ENCODE measurements at places on chromosomes 1 and 21. TPM values are rescaled to one million over a fixed set of nuclear protein-coding genes. Genes with fewer than 3 reads are reported as not detected.

- H3K4me1 ChIP-seq: no peaks in the 10 kb centered on the region
- H3K36me3 ChIP-seq: no peaks in the 10 kb centered on the region
- no peak overlapping the region for H3K27ac ChIP-seq
- no peak for DNase-seq
- H3K27me3 ChIP-seq: no peaks in the 10 kb centered on the region
Measured at GRCh38 chr1:76428028-76428427, 353.5 kb downstream of the ST6GALNAC3 start.

- no peak for DNase-seq
- peaks cover 1% of the 10 kb centered on the region for H3K4me1 ChIP-seq
- peaks cover 78% of the 10 kb centered on the region for H3K36me3 ChIP-seq
Measured at GRCh38 chr1:10644307-10645128, 151.9 kb downstream of the CASZ1 start.

GRCh38 chr1:10762153-10762523 lies 34.3 kb downstream of the CASZ1 start:
- H3K36me3 ChIP-seq: no peaks in the 10 kb centered on the region
- no peak overlapping the region for H3K4me3 ChIP-seq
- H3K4me1 ChIP-seq: peaks cover 11% of the 10 kb centered on the region
- no peaks in the 10 kb centered on the region for H3K27me3 ChIP-seq
- peak overlapping the region; percentile 47 for H3K27ac ChIP-seq

- H3K27ac ChIP-seq: no peak overlapping the region
- no peak for DNase-seq
- no peaks in the 10 kb centered on the region for H3K4me1 ChIP-seq
- H3K4me3 ChIP-seq: no peak overlapping the region
- H3K36me3 ChIP-seq: peaks cover 4% of the 10 kb centered on the region
- H3K27me3 ChIP-seq: no peaks in the 10 kb centered on the region
Measured at GRCh38 chr1:40687661-40688060, 3.8 kb upstream of the NFYC start.

GRCh38 chr1:150881331-150882070 lies 5.1 kb upstream of the ARNT start:
- no peaks in the 10 kb centered on the region for H3K4me1 ChIP-seq
- no peaks in the 10 kb centered on the region for H3K27me3 ChIP-seq
- peak overlapping the region; percentile 37 for H3K27ac ChIP-seq
- H3K36me3 ChIP-seq: no peaks in the 10 kb centered on the region

DNA sequence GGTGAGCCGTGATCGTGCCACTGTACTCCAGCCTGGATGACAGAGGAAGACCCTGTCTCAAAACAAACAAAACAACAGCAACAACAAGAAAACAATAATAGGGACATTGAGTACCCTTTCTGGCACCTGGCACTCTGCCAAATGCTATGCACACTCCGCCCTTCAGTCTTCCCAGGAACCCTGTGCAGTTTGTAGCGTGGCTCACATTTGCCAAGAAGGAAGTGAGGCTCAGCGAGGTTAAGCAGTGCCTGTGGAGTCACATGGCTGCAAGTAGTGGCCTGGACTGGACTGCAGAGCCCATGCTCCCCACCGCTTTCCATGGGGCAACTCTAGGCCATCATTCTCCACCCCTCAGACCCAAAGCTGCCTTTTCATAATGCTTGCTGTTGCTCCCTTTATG lies 5.3 kb upstream of the EVA1B start:
- DNase-seq: peak; percentile 30
- peaks cover 14% of the 10 kb centered on the region for H3K4me1 ChIP-seq
- no peaks in the 10 kb centered on the region for H3K27me3 ChIP-seq
- H3K36me3 ChIP-seq: no peaks in the 10 kb centered on the region

DNA sequence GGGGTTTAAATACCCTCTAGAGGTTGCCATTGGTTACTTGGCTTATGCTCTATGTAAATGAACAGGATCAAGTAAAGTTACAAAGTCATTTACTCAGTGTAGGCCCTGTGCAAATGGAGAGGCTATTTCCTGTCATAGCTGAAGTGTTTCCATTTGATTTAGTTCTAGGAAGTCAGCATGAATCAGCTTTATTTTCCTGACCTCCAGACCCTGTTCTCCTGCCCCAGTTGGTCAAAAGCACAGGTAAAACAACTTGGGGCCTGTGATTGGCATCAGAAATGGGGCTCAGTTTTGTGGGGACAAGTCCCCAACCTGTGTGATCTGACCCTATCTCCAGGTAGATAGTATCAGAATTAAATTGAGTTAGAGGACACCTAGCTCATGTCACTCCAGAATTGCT lies 239.9 kb downstream of the HHAT start:
- no peaks in the 10 kb centered on the region for H3K27me3 ChIP-seq
- no peak overlapping the region for H3K27ac ChIP-seq
- no peaks in the 10 kb centered on the region for H3K4me1 ChIP-seq

- H3K4me3 ChIP-seq: no peak overlapping the region
- DNase-seq: no peak
- H3K27me3 ChIP-seq: no peaks in the 10 kb centered on the region
- no peaks in the 10 kb centered on the region for H3K4me1 ChIP-seq
- no peak overlapping the region for H3K27ac ChIP-seq
- H3K36me3 ChIP-seq: no peaks in the 10 kb centered on the region
Measured at GRCh38 chr1:99107680-99108079, 103.0 kb upstream of the PLPPR5 start.

DNA sequence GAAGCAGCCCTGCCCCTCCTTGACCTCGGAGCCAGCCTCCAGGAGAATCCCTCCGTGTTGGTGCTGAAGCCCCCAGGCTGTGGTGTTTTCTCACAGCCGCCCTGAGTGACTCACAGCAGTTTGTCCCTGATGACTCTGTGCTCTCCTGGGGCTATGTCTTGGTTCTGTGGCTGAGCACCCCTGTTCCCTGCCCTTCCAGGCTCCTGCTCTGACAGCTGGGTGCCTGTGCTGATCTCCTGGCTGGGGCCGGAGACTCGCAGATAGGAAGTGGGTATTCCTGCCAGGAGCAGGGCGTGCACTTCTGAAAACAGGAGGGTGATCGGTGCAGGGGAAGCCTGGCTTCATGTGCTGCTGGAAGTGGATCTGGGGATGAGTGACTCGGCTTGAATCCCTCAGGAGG lies 34.5 kb downstream of the POFUT2 start:
- no peak overlapping the region for H3K27ac ChIP-seq
- no peak overlapping the region for H3K4me3 ChIP-seq
- no peaks in the 10 kb centered on the region for H3K36me3 ChIP-seq

GRCh38 chr1:234768569-234769283 lies 158.7 kb upstream of the IRF2BP2 start:
- H3K4me3 ChIP-seq: no peak overlapping the region
- no peak overlapping the region for H3K27ac ChIP-seq

DNA sequence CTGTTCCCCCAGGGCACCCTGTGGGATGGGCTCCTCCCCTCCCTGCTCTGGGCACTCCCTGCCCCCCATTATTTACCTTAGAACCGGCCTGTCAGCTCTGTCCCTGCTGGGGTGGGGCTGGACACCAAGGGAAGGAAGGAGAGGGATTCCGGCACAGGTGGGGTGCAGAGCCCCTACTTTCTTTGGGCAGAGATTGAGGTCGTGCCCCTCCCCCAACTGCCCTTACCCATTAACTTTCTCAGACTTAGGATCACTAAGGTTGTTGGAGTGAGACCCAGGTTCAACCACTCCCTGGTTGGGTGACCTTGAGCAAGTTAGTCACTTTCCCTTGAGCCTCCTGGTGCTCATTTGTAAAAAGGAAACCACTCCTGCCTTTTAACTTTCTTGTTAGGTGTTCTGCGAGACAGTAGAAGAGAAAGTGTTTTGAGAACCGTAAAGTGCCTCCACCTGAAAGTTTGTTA lies 57.0 kb upstream of the SYNC start:
- no peak for DNase-seq
- H3K4me3 ChIP-seq: no peak overlapping the region
- H3K27ac ChIP-seq: peak overlapping the region; percentile 80
- no peaks in the 10 kb centered on the region for H3K36me3 ChIP-seq
- no peaks in the 10 kb centered on the region for H3K4me1 ChIP-seq
- no peaks in the 10 kb centered on the region for H3K27me3 ChIP-seq

DNA sequence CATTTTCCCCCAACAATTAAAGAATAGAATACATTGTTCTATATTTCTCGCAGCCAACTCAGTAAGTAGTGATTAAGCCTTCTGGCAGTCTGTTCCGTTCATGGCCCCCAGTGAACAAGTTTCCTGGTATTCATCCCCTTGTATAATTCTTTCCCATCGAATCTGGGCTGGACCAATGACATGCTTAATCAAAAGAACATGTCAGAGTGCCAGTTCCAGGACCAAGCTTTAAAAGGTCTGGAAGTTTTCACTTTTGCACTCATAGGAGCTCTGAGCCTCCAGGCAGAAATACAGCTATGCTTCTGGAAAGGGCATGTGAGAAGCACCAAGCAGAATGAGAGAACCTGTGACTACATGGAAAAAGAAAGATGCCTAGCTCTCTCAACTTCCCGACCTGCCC lies 22.5 kb upstream of the DPYD start:
- H3K27ac ChIP-seq: no peak overlapping the region
- no peaks in the 10 kb centered on the region for H3K36me3 ChIP-seq
- H3K4me3 ChIP-seq: no peak overlapping the region
- H3K4me1 ChIP-seq: no peaks in the 10 kb centered on the region
- no peak for DNase-seq
- no peaks in the 10 kb centered on the region for H3K27me3 ChIP-seq

DNA sequence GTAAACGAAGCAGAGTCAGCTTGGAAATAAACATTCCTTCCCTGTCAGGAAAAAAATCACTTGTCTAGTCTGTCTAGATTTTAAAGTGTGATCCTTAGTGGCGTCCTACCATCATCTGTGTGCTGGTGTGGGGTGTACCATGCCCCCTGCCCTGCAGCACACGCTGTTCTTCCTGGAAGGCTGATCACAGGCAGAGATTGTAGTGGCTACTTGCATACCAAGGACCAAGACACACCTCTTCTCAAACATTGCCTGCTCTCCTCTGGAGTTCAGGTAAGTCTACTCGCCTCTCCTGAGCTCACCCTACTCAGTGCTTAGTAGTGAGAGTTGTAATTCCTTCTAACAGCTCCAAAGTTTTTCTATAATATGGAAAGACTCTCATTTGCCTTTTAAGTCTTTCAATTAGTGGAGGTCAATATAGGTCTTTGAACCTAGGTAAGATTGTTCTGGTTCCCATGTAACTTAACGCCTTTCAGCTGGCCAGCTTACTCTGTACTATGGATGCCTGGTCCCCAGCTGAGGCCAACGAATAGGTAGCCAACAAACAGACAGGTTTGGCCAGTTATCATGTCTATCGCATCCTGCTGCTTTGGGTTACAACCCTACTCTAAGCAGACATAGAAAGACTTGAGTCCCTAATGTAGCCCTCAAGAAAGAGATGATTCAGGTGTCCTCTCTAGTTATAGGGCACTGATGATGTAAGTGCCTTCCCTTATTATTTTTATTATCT lies 55.4 kb downstream of the XCL1 start:
- H3K27me3 ChIP-seq: no peaks in the 10 kb centered on the region
- H3K36me3 ChIP-seq: no peaks in the 10 kb centered on the region
- no peaks in the 10 kb centered on the region for H3K4me1 ChIP-seq
- DNase-seq: no peak

DNA sequence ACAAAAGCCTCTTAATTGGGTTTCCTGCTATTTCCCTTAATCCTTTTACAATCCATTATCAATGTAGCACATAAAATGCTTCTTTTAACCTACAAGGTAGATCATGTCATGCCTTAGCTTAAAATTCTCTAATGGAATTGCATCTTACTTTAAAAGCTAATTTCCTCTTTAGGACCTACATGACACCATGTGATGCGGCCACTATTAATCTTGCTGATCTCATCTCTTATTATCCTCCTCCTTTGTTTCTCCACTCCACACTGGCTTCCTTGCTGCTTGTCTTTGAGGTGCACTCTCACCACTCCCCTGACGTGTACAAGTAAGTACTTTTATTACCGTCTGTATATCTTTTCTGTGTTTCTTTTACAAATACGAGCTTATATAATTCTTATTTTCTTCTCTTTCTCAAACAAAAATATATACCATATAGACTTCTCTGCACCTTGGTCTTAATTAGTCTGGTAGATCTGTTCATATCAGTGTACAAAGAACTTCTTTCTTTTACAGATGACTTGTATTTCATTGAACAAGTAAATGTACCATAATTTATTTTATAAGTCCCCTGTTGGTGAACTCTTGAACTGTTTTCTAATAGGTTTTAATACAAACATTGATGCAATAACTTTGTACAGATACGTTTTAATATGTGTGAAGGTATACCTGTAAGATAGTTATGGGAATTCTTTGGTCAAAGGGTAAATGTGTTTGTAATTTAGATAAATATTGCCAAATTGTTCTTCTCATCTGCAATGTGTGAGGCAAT lies 28.2 kb downstream of the GPR88 start:
- H3K4me3 ChIP-seq: no peak overlapping the region
- H3K27me3 ChIP-seq: no peaks in the 10 kb centered on the region
- no peaks in the 10 kb centered on the region for H3K4me1 ChIP-seq
- H3K36me3 ChIP-seq: no peaks in the 10 kb centered on the region
- H3K27ac ChIP-seq: no peak overlapping the region

DNA sequence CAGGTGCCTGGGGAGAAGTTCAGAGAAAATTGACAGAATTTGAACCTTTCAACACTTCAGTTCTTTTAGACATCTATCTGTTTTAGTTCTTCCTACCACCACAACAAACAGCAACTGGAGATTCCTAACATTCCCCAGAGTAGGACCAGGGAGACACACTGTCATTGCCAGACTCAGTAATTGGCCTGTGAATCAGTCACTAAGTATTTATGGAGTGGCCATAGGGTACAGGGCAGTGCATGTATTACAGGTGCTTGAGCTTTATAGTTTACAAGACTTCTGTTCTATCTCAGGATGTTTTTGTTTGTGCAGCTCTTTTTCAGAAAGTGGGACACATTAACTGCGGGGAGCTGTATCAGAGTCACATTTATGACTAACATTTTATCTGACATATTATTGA lies 1.7 kb downstream of the CDC14A start:
- no peak overlapping the region for H3K4me3 ChIP-seq
- H3K27ac ChIP-seq: no peak overlapping the region
- H3K4me1 ChIP-seq: peaks cover 3% of the 10 kb centered on the region
- DNase-seq: peak; percentile 21
- H3K27me3 ChIP-seq: no peaks in the 10 kb centered on the region

DNA sequence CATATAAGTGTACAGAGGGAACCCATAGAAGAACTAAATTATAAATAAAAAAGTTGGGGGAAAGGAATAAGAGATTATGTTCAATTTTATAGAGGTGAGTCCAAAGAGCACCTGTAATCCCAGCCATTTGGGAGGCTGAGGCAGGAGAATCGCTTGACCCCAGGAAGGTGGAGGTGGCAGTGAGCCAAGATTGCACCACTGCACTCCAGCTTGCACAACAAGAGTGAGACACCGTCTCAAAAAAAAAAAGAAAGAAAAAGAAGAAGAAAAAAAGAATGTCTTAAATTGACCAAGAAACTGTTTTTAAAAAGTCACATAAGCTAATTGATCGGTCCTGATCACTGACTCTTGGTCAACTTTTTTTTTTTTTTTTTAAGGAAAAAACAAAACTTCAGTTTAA lies 19.1 kb upstream of the ATF3 start:
- no peaks in the 10 kb centered on the region for H3K4me1 ChIP-seq
- DNase-seq: no peak
- H3K36me3 ChIP-seq: no peaks in the 10 kb centered on the region
- H3K27me3 ChIP-seq: no peaks in the 10 kb centered on the region

The EPHB2 gene
- 8.5 TPM for total RNA-seq

The TRIM63 gene
- total RNA-seq: 0.31 TPM

The CCDC30 gene
- 13.5 TPM for total RNA-seq

The SMIM1 gene
- total RNA-seq: 11.0 TPM

The AGT gene
- total RNA-seq: 3.5 TPM

The PCBP3 gene
- total RNA-seq: 3.2 TPM

The TFF2 gene
- not detected for total RNA-seq

The DISP1 gene
- total RNA-seq: 25.7 TPM

The CFAP410 gene
- 45.3 TPM for total RNA-seq

The MACO1 gene
- total RNA-seq: 18.6 TPM

The BRDT gene
- total RNA-seq: 0.15 TPM

Data from lung (tissue), 17 donors.